ENCODE measurements at places on chromosomes 5 and 9. TPM values are rescaled to one million over a fixed set of nuclear protein-coding genes. Genes with fewer than 3 reads are reported as not detected.

The TMEM267 gene
- 17.8 TPM for total RNA-seq

The SIL1 gene
- total RNA-seq: 24.9 TPM

The ANXA1 gene
- total RNA-seq: 737 TPM

The ZDHHC12 gene
- total RNA-seq: 68.1 TPM

The FOXD4L6 gene
- total RNA-seq: not detected

The TMC1 gene
- total RNA-seq: 0.29 TPM

The GSN gene
- total RNA-seq: 229 TPM

The SPAG8 gene
- total RNA-seq: 1.7 TPM

DNA sequence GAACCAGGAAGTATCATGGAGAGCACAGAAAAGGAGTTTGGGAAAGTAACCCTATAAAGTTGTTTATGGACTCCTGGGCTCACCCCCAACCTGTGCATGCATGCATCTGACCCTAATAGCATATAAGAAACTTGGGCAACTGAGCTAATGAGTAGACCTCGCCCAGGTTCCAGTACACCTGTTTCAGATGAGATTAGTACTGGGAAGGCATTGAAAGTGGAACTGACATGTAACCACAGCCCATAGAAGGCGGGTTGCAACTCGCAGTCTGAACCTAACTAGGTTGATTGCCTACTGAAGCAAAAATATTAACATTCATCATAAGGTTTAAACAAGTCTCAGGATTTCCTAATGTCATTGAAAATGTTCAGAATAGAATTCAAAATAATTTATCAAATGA, 87.0 kb downstream of the WNK2 start:
- DNase-seq: no peak

- no peak for DNase-seq
Measured at GRCh38 chr9:23467276-23467675, 358.8 kb downstream of the ELAVL2 start.

DNA sequence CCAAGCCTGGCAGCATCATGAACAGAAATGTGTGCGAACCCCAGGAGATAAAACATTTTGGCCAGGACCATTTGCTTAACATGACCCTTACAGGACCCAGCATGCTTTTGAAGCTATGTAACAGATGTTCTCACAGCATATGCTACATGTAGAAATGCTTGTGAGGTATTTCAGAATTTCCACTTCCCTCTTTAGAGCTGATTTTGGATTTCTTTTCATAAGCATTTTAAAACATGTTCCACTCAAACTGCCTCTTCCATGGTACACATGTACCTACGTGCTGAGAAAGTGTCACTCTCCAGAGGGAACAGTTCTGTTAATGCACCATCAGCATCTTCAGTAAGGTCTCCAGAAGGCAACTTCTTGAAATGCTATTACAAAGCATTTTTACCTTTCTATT, 15.7 kb upstream of the TSSK1B start:
- DNase-seq: no peak

DNA sequence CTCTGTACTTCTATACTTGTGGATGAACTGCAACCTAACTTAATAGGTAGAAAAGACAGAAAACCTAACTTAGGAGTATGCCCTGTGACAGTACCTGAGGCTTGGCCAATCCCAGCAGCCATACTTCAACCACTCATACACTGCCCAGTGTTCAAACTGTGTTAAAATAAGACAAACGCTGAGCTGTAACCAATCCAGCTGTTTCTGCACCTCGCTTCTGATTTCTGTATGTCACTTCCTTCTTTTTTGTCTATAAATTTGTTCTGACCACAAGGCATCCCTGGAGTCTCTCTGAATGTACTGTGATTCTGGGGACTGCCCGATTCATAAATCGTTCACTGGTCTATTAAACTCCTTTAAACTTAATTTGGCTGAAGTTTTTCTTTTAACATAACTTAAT, 41.4 kb downstream of the AUH start:
- no peak for DNase-seq

GRCh38 chr5:125695996-125696655, 727.1 kb upstream of the GRAMD2B start:
- DNase-seq: peak; percentile 76

DNA sequence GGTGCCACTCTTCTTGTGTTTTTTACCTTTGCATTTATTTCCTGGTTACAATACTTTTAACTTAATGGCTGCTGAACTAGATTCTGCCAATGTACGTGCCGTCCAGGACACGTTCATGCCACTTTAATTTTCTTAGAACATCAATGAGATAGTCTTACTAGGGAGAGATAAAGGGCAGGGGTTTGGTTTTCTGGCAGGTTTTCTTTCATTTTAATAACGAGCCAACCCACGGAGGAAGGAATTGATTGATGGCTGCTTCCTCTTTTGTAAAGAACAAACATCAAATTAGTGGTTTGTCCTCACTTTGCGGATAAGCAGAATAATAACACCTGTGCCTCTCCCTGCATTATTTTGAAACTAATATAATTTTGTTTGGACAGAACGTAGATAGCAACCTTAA, 135.7 kb downstream of the DOCK8 start:
- no peak for DNase-seq

DNA sequence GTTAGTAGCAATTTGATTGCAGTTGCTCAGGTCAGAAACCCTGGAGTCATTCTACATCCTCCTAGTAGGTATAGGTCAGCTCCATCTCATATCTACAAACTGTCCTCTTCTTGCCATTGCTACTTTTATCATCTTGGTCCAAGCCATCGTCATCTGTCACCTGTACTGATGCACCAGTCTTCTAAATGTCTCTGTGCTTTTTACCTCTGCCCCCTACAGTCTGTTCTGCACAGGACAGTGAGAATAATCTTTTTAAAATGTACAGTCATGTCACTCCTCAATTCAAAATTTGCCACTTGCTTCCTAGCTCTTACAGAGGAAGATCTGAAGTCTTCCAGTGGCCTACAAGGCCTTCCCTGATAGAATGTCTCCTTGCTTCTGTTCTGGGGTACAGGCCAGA, 6.8 kb downstream of the NNT start:
- DNase-seq: no peak

DNA sequence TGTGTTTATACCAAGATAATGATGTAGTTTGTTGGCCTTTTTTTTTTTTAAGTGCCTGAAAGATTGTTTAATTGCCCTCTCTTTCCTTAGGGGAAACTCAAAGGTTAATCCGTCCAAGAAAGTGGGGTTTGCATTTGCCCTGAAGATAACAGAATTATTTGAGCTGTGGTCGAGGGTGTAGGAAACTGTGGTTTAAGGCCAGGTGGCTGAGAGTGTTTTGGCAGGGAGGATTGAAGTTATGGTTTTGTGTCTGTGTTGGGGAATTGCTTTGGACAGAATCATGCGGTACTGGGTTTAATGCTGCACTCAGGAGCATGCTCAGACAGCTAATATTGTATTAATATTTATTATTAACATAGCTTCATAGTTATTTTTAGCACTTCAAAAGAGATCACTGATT, 509.8 kb downstream of the EBF1 start:
- peak; percentile 35 for DNase-seq

GRCh38 chr5:53035868-53036381, 46.8 kb downstream of the ITGA2 start:
- peak; percentile 47 for DNase-seq

DNA sequence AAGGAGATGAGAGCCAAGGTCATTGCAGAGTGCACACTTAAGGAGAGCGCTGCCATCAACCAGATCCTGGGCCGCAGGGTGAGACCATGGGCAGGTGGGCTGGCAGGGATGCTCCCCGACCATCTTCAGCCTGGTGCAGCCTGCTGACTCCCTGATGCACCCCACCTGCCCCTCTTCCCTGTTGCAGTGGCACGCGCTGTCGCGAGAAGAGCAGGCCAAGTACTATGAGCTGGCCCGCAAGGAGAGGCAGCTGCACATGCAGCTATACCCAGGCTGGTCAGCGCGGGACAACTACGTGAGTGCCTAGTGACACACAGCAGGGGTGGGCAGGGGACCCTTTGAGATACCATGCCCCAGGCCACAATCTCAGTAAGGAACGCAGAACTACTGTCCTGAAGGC, 28.3 kb downstream of the TCF7 start:
- no peak for DNase-seq

DNA sequence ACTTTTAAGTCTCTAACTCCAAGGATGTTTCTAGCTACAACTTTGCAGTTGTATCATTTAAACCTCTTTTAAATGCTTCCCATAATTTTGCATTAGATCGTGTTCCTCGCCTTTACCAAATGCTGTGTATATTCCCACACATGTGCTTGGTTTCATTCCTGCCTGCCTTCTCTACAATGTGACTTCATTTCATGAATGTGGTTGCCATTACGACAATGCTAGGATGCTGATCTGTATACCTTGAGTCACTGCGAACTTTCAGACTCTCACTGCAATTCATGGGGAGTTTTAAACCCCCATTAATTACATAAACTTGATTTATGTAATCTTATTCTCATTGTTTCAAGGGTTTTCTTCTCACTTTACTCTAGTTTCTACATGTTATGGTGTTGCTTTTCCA, 50.3 kb downstream of the UBE2QL1 start:
- peak; percentile 41 for DNase-seq

DNA sequence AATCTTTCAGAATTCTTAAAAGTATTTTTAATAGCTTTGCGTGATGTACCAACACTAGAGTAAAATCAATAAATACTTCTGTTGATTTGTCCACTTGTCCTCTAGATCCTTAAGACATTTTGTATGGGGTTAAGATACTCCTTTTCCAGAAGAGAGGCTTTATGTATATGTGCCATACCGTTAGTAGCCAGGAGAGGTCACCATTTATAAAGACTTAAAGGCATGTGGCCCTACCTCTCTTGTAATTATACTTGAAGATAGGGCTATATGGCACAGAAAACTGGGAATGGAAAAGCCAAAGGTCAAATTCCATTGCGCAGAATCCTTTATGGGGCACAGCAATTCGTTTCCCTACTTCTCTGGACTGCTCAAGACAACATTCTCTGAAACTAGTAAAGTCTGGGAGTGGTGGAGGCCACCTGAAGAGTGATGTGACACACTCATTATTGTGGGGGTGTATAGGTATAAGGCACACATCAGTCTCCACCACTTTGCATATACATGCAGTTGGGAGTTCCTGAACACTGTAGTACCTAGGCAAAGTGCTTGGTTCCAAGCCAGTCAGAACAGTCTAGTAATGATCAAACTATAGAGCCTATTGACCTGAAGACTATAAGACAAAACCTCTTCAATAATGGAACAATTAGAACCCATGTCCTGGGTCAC, 140.1 kb upstream of the FBXL17 start:
- DNase-seq: peak; percentile 43

- DNase-seq: no peak
Measured at GRCh38 chr5:33337637-33337992, 103.2 kb upstream of the TARS1 start.
